Breast epithelium (tissue), 4 donors: ENCODE measurements at places on chromosomes 7 and 10. TPM values are rescaled to one million over a fixed set of nuclear protein-coding genes. Genes with fewer than 3 reads are reported as not detected.

Gene AGR2
- not detected for total RNA-seq

Gene TMEM176A
- total RNA-seq = 42.6 TPM

- H3K4me3 ChIP-seq = no peak overlapping the region
- H3K36me3 ChIP-seq = no peaks in the 10 kb centered on the region
- no peaks in the 10 kb centered on the region for H3K27me3 ChIP-seq
Observed at GRCh38 chr7:94440451-94441039, 45.9 kb downstream of the COL1A2 start.

Gene ANKRD22
- 0.59 TPM for total RNA-seq

GRCh38 chr7:117955046-117955445 is 81.8 kb upstream of the CTTNBP2 start:
- DNase-seq = no peak
- H3K4me1 ChIP-seq = no peaks in the 10 kb centered on the region
- no peaks in the 10 kb centered on the region for H3K27me3 ChIP-seq
- H3K27ac ChIP-seq = no peak overlapping the region
- H3K4me3 ChIP-seq = no peak overlapping the region
- H3K36me3 ChIP-seq = no peaks in the 10 kb centered on the region

Gene TAF3
- 9.7 TPM for total RNA-seq

- H3K4me3 ChIP-seq = no peak overlapping the region
- no peaks in the 10 kb centered on the region for H3K36me3 ChIP-seq
- no peak overlapping the region for H3K27ac ChIP-seq
- no peak for DNase-seq
- H3K4me1 ChIP-seq = no peaks in the 10 kb centered on the region
Observed at GRCh38 chr7:43768201-43768886, 9.9 kb downstream of the BLVRA start.

GRCh38 chr10:98150544-98150943 is 16.1 kb downstream of the R3HCC1L start:
- no peaks in the 10 kb centered on the region for H3K36me3 ChIP-seq
- H3K4me1 ChIP-seq = no peaks in the 10 kb centered on the region
- DNase-seq = no peak
- H3K27me3 ChIP-seq = no peaks in the 10 kb centered on the region
- no peak overlapping the region for H3K4me3 ChIP-seq

DNA sequence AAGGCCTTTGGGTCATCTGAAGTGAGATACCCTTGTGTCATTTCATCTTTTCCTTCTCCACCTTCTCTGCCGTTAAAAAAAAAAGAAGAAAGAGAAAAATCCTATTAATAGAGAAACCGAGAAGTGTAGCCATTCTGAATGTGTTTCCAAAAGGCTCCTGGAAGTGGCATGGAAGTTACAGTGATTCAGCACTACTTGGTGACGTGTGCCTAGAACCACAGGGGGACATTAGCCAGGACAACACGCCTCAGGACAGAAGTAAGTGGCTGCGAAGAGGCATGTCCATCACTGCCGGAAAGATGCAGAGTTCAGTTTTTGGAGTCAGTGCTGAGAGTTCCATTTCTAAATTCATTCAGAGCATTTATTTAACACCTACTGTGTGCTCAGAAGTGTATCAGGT is 6.3 kb downstream of the HTRA1 start:
- peaks cover 4% of the 10 kb centered on the region for H3K4me1 ChIP-seq
- DNase-seq = no peak
- no peak overlapping the region for H3K4me3 ChIP-seq
- peak overlapping the region; percentile 83 for H3K27ac ChIP-seq

Gene CPVL
- 44.2 TPM for total RNA-seq

Gene AGMO
- 4.3 TPM for total RNA-seq

DNA sequence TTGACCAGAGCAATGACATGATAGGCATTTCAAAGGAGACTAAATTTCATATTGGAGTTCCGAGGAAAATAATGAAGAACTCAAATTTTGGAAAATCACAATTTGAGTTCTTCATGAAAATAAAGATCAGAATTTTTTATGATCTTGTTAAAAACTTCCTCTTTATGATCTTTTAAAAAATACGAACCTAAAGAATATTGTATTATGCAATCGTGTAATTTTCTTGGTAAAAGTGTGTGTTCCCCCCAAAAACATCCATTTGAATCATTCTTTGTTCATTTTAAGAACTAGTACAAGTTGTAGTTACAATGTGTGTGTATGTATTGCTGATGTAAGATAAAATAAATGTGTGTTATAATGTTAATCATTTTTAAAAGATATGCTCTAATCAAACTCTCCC is 79.3 kb upstream of the PDK4 start:
- DNase-seq = no peak
- no peaks in the 10 kb centered on the region for H3K4me1 ChIP-seq
- no peaks in the 10 kb centered on the region for H3K27me3 ChIP-seq
- no peaks in the 10 kb centered on the region for H3K36me3 ChIP-seq
- no peak overlapping the region for H3K27ac ChIP-seq

Gene ADAM22
- 7.5 TPM for total RNA-seq

GRCh38 chr7:158138329-158138597 is 449.4 kb downstream of the PTPRN2 start:
- no peak for DNase-seq
- no peaks in the 10 kb centered on the region for H3K36me3 ChIP-seq
- no peaks in the 10 kb centered on the region for H3K4me1 ChIP-seq
- no peak overlapping the region for H3K4me3 ChIP-seq

DNA sequence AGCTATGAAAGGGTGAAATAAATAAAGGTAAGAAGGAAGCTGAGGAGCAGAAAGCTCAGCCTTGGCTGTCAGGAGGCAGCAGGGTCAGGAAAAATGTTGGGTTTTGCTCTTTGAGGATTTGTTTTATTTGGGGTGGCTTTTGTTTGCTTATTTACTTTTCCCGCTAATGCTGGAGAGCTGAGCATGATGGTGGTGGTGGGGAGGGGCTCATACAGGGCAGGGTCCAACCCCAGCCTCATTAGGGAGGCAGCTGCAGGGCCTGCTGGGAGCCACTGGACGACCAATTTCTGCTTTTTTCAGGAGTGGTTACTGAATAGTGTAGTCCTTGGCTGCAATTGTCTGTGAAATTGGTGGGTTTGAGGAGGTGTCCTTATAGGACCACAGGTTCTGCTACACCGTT is 36.3 kb downstream of the CCM2 start:
- no peak overlapping the region for H3K4me3 ChIP-seq
- no peak overlapping the region for H3K27ac ChIP-seq
- DNase-seq = no peak
- no peaks in the 10 kb centered on the region for H3K27me3 ChIP-seq

Gene RSPH10B2
- not detected for total RNA-seq

Gene PPP1R3C
- 9.4 TPM for total RNA-seq

Gene COL1A2
- total RNA-seq = 300 TPM

DNA sequence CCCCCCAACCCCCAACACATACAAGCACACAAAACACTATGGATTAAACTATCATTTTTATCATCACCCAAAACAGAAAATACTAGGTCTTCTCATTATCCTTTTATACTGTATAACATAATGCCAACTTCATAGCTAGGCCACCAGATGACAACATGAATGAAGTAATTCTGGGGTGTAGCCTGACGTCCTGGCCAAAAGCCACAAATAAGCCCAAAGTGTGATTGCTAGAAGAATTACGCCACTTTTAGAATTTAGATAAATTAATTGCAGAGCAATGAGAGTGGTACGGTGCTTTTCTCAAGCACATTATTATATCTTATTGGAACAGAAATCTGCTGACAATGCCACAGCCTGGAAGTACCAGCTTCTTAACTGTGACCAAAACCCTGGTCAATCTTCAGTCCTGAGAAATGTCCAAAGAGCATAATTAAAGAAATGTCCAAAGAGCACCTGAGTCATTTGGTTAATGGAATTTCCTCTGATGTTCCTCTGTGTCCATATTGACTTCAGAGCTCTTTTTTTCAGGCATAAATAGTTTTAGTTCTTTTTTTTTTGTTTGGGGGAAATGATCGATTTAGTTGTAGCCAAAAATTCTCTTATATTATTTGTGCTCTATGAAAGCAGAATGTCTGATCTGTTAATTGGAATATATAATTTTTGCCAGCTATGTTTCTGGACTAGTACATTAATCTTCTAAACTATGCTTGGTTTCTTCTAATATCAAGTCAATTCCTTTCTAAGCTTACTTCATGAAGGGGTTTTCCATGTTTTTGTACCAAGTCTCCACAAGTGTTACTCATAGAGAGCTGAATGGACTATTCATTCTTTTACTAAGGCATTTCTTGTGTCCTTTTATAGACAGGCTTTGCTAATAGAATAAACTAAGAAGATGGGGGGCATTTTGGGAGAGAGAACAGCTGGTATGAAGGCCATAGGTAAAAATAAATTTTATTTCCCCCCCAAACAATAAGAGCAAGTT is 233.4 kb upstream of the SLC26A5 start:
- no peak overlapping the region for H3K4me3 ChIP-seq
- H3K27ac ChIP-seq = no peak overlapping the region
- H3K27me3 ChIP-seq = no peaks in the 10 kb centered on the region
- DNase-seq = no peak
- H3K4me1 ChIP-seq = no peaks in the 10 kb centered on the region

- no peak overlapping the region for H3K4me3 ChIP-seq
- H3K27ac ChIP-seq = peak overlapping the region; percentile 19
- H3K27me3 ChIP-seq = no peaks in the 10 kb centered on the region
Observed at GRCh38 chr7:107856806-107857540, 34.0 kb upstream of the DLD start.

DNA sequence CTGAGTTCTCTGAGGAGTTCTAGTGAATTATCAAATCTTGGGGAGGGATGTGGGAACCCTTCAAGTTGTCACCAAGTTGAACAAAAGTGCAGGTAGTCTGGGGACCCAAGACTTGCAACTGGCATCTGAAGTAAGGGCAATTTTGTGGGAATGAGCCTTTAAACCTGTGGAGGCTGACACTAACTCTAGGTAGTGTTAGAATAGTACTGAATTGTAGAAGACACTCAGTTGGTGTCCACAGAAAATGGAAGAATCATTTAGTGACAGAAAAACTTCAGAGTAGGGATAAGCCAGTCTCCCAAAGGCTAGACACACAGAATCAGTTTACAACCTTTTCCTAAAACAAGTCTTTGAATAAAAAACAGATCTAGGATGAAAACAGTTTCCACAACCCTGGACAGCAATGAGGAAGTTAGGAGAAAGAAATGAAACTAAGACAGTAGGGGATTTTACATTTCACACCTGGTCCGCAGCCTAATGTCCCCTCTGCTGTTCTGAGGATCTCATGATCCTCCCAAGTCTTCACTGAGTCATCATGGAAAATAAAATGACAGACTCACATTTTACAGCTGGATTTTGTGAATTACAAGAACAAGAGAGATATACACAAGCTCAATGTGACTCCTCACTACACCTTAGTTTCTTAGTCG is 23.0 kb upstream of the ING3 start:
- H3K4me1 ChIP-seq = no peaks in the 10 kb centered on the region
- H3K4me3 ChIP-seq = no peak overlapping the region
- H3K27ac ChIP-seq = no peak overlapping the region
- no peak for DNase-seq
- no peaks in the 10 kb centered on the region for H3K36me3 ChIP-seq
- H3K27me3 ChIP-seq = no peaks in the 10 kb centered on the region

GRCh38 chr7:13998866-13999265 is 9.4 kb upstream of the ETV1 start:
- no peaks in the 10 kb centered on the region for H3K36me3 ChIP-seq
- no peaks in the 10 kb centered on the region for H3K4me1 ChIP-seq
- no peak overlapping the region for H3K27ac ChIP-seq

GRCh38 chr10:75404815-75405597 is 3.4 kb upstream of the ZNF503 start:
- DNase-seq = no peak
- H3K4me3 ChIP-seq = peak overlapping the region; percentile 81
- H3K27ac ChIP-seq = peak overlapping the region; percentile 94
- H3K27me3 ChIP-seq = peaks cover 7% of the 10 kb centered on the region

DNA sequence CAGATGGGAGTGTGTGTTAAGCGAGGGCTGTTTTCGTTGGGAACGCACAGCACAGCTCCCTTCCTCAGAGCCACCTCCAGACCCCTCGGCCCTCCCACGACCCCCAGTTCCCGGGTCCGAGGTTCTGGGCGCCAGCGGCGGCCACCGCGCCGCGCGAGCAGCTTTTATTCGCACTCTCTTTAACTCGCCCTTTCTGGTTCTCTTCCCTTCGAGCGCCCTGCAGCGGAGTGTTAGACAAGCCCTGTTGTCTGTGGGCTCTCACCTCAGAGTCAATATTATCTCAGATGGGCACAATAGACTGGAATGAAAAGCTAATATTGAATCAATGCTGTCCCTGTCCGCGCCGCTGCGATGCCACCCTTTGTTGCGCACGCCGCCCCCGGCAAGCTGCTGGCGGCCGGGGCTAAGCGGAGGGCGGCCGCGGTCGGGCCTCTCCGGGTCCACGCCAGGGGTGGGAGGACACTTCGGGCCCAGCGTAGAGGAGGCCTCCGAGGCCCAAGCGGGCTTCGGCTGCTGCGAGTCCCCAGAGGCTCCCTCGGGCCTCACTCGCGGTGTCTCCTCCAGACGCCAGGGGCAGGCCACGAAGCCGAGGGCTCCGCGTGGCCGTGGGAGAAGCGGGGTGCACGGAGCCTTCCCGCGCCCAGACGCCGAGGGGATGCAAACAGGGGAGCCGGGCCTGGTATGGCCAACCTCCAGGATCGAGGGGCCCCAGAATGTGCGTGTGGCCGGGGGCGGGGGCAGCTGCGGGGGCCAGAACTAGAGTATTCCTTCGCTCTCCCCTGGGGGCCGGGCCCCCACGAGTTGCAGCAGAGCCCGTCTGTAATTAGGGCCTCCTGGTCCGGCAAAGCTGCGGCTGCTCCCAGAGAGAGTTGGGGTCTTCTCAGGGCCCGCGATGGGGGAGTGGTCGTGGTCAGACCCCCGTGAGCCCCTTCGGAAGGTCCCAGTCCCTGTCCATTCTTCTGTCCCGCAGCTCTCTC is 7.9 kb upstream of the EMX2 start:
- peaks cover 4% of the 10 kb centered on the region for H3K4me1 ChIP-seq
- peaks cover 96% of the 10 kb centered on the region for H3K27me3 ChIP-seq
- DNase-seq = no peak
- no peaks in the 10 kb centered on the region for H3K36me3 ChIP-seq
- no peak overlapping the region for H3K27ac ChIP-seq

DNA sequence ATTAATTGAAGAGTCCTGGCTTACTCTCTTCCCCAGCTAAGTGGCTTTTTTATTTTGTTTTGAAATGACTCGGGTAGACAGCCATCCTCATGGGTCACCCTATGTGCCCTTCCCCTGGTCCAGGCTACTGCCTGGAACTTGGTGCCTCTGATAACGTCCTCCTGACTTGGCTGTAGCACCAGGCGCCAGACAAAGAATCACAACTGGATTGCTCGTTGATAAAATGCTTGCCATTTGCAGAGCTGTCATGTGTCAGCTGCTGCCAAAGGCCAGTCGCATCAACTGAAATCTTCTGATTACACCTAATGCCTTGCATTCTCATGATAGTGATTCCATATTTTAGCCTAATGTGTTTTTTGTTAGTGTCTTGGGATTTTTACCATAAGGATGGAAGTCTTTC is 27.4 kb upstream of the ABLIM1 start:
- peak overlapping the region; percentile 82 for H3K27ac ChIP-seq
- no peaks in the 10 kb centered on the region for H3K4me1 ChIP-seq
- no peak for DNase-seq
- no peaks in the 10 kb centered on the region for H3K27me3 ChIP-seq

GRCh38 chr7:150946421-150947240 is 31.5 kb downstream of the KCNH2 start:
- no peaks in the 10 kb centered on the region for H3K4me1 ChIP-seq
- DNase-seq = no peak
- peaks cover 21% of the 10 kb centered on the region for H3K27me3 ChIP-seq
- no peak overlapping the region for H3K4me3 ChIP-seq
- no peaks in the 10 kb centered on the region for H3K36me3 ChIP-seq
- H3K27ac ChIP-seq = no peak overlapping the region
